ENCODE measurements at places on chromosomes 5 and 9.
A peak's percentile ranks its signal among the peaks of the same experiment; 100 is the strongest.

DNA sequence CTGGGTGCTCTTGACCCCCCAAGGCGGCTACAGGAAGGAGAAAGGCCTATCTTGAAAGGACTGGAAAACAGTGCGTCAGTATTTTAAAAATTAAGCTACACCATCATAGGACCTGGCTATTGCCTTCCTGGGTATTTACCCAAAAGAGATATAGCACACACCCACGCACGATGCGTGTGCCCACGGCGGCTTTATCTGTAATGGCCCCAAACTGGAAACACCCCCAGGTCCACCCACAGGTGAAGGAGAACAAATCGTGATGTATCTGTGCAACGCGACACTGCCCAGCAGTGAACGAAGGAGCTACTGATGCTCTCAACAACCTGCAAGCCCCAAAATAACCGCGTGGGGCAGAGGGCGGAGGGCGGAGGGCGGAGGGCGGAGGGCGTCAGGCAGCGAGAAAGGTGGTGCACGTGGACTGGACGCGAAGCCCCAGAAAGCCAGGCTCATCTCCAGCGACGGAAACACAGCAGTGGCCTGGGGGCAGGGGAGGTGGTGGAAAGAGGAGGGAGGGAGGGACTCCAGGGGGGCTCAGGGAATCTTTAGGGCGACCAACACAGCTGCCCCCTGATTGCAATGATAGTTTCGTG, 12.4 kb upstream of the PTGDS start:
- peaks cover 49% of the 10 kb centered on the region for H3K4me1 ChIP-seq
- H3K36me3 ChIP-seq, result no peaks in the 10 kb centered on the region
- no peaks in the 10 kb centered on the region for H3K27me3 ChIP-seq
- DNase-seq, result no peak
- H3K27ac ChIP-seq, result peak overlapping the region; percentile 46
- H3K4me3 ChIP-seq, result no peak overlapping the region

GRCh38 chr9:134939080-134939733, 21.5 kb upstream of the FCN1 start:
- H3K27ac ChIP-seq, result no peak overlapping the region
- no peaks in the 10 kb centered on the region for H3K27me3 ChIP-seq
- H3K4me3 ChIP-seq, result no peak overlapping the region

- H3K4me1 ChIP-seq, result peaks cover 3% of the 10 kb centered on the region
- no peak overlapping the region for H3K4me3 ChIP-seq
- no peaks in the 10 kb centered on the region for H3K36me3 ChIP-seq
- H3K27ac ChIP-seq, result no peak overlapping the region
- DNase-seq, result no peak
These were observed 17.2 kb upstream of the C5orf47 start for GRCh38 chr5:173971681-173972345.

- H3K4me3 ChIP-seq, result no peak overlapping the region
- H3K36me3 ChIP-seq, result peaks cover 56% of the 10 kb centered on the region
- no peak overlapping the region for H3K27ac ChIP-seq
- peaks cover 72% of the 10 kb centered on the region for H3K4me1 ChIP-seq
- no peaks in the 10 kb centered on the region for H3K27me3 ChIP-seq
These were observed 7.4 kb downstream of the GZMK start for GRCh38 chr5:55031492-55031891.

DNA sequence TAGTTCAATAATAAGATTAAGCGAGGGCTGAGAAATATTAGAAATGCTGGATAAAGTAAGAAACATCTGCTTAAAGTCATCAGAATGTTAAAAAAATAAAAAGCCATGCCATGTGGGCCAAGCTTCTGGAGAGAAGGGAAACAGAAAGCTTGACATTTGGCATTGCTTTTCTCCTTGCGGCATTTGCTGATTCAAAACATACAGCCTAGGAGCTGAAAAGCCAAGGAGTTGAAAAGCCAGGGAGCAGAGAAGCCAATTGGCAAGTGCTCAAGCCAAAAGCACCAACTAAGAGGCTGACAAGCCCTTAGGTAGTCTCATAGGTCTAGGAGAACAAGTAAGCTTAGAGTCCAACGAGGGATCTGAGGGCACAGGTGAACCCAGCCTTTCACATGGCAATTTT, 754.3 kb downstream of the TLE4 start:
- no peaks in the 10 kb centered on the region for H3K36me3 ChIP-seq
- no peak overlapping the region for H3K4me3 ChIP-seq
- DNase-seq, result no peak

GRCh38 chr9:123335193-123335985, 20.6 kb upstream of the CRB2 start:
- no peaks in the 10 kb centered on the region for H3K27me3 ChIP-seq
- no peak overlapping the region for H3K27ac ChIP-seq
- H3K4me1 ChIP-seq, result peaks cover 36% of the 10 kb centered on the region

- no peaks in the 10 kb centered on the region for H3K36me3 ChIP-seq
- no peaks in the 10 kb centered on the region for H3K4me1 ChIP-seq
- no peak overlapping the region for H3K27ac ChIP-seq
- no peaks in the 10 kb centered on the region for H3K27me3 ChIP-seq
These were observed 80.9 kb downstream of the PRR16 start for GRCh38 chr5:120545007-120545406.

DNA sequence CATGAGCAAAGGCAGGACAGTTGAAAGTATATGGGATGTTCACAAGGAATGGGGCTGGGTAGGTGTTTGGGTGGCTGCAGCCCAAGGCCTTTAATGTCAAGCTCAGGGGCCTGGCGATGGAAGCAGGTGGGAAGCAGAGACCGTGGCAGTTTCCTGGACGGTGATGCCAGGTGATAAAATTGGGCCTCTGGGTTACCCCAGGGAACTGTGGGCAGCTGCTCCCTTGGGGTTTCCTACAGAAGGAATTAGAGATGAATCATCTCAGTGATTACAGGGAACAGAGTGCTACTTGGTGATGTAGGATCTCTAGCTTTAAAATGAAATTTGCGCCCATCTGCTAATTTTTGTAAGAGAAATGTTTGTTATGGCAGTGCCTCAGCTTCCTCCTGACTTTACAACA, 39.2 kb downstream of the TSTD2 start:
- peaks cover 2% of the 10 kb centered on the region for H3K27me3 ChIP-seq
- no peak overlapping the region for H3K4me3 ChIP-seq
- no peak for DNase-seq
- H3K36me3 ChIP-seq, result no peaks in the 10 kb centered on the region
- no peak overlapping the region for H3K27ac ChIP-seq

DNA sequence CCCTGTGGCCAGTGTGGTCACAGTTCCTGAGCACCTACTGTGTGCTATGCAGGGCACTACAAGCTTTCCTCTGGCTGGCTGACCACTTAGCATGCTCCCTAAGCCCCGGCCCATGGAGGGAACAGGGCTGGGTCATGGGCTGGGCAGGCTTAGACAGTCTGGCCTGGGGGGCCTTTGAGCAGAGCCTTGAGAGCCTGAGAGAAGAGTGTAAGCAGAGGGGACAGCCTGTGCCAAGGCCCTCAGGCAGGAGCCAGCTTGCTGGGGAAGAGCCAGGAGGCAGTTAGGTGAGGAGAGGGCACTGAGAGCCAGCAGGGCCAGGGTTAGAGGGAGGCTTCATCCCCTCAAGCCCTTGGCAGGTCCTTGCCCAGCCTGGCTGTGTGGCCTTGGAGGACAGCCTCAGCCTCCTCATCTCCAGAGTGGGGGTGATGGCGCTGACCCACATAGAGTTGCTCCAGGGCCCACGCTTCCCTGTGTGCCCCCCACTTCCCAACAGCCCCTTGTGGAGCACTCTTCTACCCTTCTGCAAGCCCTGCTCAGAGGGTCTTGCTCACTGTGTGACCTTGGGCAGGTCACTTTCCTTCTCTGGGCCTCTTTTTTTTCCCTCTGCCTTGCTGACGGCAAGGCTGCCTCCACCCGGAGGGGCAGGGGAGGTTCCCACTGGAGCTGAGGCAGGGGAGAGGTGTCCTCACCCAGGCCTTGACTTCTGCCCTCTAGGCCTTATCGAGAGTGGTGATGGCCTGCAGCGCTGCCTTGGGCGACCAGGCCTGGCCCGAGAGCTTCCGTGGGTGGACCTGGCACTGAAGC, 107.1 kb downstream of the PHF2 start:
- no peaks in the 10 kb centered on the region for H3K4me1 ChIP-seq
- DNase-seq, result peak; percentile 9
- no peak overlapping the region for H3K4me3 ChIP-seq
- no peak overlapping the region for H3K27ac ChIP-seq
- peaks cover 2% of the 10 kb centered on the region for H3K27me3 ChIP-seq
- no peaks in the 10 kb centered on the region for H3K36me3 ChIP-seq

- no peaks in the 10 kb centered on the region for H3K27me3 ChIP-seq
- peak overlapping the region; percentile 70 for H3K27ac ChIP-seq
- H3K36me3 ChIP-seq, result peaks cover 20% of the 10 kb centered on the region
- H3K4me3 ChIP-seq, result no peak overlapping the region
- no peak for DNase-seq
These were observed 32.2 kb downstream of the IER5L start for GRCh38 chr9:129145841-129146292.

DNA sequence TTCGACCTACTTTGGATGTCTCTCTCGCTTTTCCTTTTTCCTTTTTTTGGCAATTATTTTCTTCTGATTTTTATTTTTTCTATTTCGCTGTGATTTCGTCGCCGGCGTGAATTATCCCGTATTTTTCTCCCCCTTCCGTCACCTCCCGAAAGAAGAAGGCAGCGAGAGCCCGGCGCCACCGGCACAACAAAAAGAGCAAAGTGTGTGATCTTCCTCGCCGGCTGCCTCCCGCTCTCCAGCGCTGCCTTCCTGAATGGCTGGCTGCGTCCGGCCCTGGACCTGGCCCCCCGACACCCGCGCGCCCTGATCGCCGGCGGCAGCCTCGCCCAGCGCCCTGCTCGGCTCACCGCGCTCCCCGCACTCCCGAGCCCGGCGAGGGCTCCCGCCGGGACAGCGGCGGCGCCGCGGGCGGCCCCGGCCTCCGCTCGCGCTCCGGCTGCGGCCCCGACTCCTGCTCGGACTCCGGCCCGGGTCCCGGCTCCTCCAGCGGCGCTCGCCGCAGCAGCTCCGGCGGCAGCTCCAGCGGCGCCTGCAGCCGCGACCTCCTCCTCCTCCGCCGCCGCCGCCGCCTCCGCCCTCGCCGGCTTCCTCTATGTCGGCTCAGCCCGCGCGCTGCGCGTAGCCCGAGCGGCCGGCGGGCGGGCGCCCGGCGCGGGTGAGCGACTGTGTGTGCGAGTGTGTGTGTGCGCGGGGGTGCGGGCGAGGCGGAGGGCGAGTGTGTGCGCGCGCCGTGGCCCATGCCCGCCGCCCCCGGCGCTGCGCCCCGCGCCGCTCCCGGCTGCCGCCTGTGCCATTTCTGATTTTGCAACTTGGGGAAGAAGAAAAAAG, 960 bp downstream of the NR2F1 start:
- DNase-seq, result peak; percentile 46
- peaks cover 12% of the 10 kb centered on the region for H3K36me3 ChIP-seq
- H3K4me1 ChIP-seq, result peaks cover 35% of the 10 kb centered on the region
- H3K27ac ChIP-seq, result no peak overlapping the region

DNA sequence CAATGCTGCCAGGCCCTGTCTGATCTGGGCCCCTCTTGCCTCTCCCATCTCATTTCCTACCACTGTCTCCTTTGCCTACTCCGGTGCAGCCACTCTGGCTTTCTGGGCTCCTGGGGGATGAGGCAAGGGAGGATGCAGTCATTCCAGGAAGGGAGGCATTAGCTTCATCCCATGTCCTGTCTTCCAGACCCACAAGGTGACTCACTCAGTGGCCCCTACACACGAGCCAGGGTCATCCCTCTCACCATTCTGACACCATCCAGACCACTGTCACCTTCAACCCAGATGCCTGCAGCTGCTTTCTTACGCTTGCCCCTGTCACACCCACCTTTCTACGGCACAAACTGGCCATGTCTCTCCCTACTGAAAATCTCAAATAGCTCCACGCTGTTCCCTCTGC, 19.1 kb downstream of the ACSL6 start:
- H3K4me1 ChIP-seq, result peaks cover 12% of the 10 kb centered on the region
- no peak overlapping the region for H3K4me3 ChIP-seq
- no peaks in the 10 kb centered on the region for H3K36me3 ChIP-seq
- DNase-seq, result no peak

- H3K27ac ChIP-seq, result no peak overlapping the region
- no peaks in the 10 kb centered on the region for H3K36me3 ChIP-seq
- DNase-seq, result no peak
- H3K4me3 ChIP-seq, result no peak overlapping the region
These were observed 187.4 kb upstream of the GHR start for GRCh38 chr5:42235837-42236236.

- peaks cover 2% of the 10 kb centered on the region for H3K4me1 ChIP-seq
- H3K27ac ChIP-seq, result no peak overlapping the region
- H3K4me3 ChIP-seq, result no peak overlapping the region
- no peaks in the 10 kb centered on the region for H3K36me3 ChIP-seq
- no peak for DNase-seq
- H3K27me3 ChIP-seq, result peaks cover 27% of the 10 kb centered on the region
These were observed 11.8 kb upstream of the NDUFB6 start for GRCh38 chr9:32584784-32585183.

DNA sequence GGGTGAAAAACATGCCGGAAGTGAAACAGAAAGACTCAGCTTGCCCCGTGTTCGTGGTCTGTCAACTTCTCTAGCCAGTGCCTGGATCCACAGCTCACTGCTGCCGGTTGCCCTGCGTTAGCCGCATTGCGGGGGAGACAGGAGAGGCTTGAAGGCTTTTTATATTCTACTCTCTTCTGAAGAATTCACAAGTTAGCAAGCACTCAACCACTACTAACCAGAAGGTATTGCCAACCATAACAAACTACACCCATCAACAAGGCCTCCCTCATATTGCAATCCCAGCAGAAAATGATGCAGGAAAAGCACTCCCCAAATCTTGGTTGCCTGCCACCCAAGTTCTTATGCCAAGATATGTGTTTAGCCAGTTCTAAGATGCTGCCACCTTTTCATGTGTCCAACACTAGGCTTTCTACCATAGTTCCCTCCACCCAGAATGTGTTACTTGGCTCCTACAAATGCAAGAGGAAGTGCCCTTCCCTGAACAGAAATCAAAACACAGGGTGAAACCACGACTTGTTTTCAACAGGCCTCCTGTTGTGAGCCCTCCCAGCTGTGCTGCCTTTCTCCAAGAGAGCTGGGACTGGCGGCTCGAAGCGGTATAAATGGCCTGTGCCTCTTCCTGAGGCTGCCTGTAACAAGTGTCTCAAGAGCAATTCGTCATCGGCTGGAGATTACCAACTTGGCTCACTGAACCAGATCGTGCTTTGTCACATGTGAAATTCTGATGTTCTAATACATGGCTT, 129.0 kb downstream of the SNX18 start:
- peak; percentile 92 for DNase-seq
- peaks cover 54% of the 10 kb centered on the region for H3K4me1 ChIP-seq
- no peaks in the 10 kb centered on the region for H3K27me3 ChIP-seq
- peak overlapping the region; percentile 96 for H3K27ac ChIP-seq

GRCh38 chr5:62197697-62198096, 108.3 kb upstream of the KIF2A start:
- DNase-seq, result no peak
- H3K4me1 ChIP-seq, result peaks cover 2% of the 10 kb centered on the region
- no peak overlapping the region for H3K4me3 ChIP-seq
- H3K36me3 ChIP-seq, result no peaks in the 10 kb centered on the region
- peaks cover 7% of the 10 kb centered on the region for H3K27me3 ChIP-seq

- peaks cover 40% of the 10 kb centered on the region for H3K4me1 ChIP-seq
- peaks cover 3% of the 10 kb centered on the region for H3K36me3 ChIP-seq
These were observed 6.4 kb upstream of the PURA start for GRCh38 chr5:140107312-140108092.

DNA sequence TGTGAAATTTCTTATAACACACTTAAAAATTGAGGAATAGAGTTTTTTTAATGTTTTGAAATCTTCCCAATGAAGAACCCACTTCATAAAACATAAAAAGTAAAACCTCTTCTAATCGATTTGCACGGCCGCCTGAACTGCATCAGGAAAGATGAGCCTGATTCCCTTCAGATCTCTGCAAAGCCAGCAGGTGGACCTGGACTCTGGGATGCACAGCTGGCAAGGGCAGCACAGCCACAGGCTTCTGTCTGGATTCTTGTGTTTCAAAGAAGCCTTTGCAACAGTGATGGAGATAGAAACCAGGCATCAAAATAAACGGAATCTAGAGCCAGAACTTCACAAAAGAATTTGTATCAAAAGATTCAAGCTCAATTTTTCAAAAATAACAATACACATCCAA, 36.0 kb upstream of the SPATA31C2 start:
- H3K36me3 ChIP-seq, result no peaks in the 10 kb centered on the region
- peaks cover 19% of the 10 kb centered on the region for H3K4me1 ChIP-seq
- peaks cover 42% of the 10 kb centered on the region for H3K27me3 ChIP-seq
- DNase-seq, result no peak

Data from activated CD8-positive, alpha-beta T cell treated with anti-CD3 and anti-CD28 coated beads, Interleukin-2, amount 10 ng/mL, durations not matched to agents 7 days and 5 days (primary cell).